Calu3 (cell line): ENCODE measurements at places on chromosomes 16 and 17. TPM values are rescaled to one million over a fixed set of nuclear protein-coding genes. Genes with fewer than 3 reads are reported as not detected.

Gene OR3A3
- total RNA-seq = not detected in 2 replicates

Gene RANBP10
- total RNA-seq = 25.5 and 28.2 TPM in 2 replicates

DNA sequence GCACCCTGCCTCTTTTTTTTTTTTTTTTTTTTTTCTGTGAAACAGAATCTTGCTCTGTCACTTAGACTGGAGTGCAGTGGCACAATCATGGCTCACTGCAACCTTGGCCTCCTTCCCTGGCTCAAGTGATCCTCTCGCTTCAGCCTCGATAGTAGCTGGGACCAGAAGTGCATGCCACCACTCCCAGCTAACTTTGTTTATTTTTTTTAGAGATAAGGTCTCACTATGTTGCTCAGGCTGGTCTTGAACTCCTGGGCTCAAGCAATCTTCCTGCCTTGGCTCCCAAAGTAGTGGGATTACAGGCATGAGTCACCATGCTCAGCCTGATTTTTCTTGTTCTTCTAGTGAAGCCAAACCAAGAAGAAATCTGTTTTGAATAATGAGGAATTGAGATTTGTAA, 25.0 kb downstream of the CDK12 start:
- DNase-seq = no peak

GRCh38 chr16:56763291-56763916, 33.5 kb downstream of the NUP93 start:
- DNase-seq = no peak

DNA sequence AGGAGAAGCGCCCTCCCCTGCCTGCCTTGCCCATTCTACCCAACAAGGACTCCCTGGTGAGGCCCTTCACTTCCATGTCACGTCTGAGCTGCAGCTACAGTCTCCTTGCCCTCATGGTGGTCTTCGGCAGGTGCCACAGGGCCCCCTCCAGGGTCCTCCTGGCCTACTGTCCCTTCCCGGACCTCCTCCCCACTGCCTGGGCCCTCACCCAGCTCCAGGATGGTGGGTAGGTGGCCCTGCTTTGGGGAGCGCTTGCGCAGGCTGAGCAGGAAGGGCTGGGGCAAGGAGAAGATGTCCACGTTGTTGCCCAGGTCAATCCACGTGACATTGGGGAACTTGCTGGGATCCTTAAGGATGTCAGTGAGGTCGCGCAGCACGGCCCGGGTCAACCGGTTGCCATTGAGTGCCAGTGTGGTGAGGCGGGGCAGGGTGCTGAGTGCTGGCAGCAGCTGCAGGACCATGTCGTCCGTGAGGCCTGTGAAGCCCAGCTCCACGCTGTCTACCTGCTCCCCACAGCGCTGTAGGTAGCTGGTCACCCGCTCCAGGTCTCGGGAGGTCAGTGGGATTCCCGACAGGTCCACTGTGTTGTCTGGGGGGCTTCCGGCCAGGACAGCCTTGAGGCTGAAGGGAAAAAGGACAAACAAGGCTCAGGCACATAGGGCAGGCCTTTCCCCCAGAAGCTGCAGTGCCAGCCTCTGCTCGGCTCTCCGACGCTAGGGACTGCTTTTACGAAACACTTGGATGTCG, 28.3 kb downstream of the TRPV2 start:
- no peak for DNase-seq
